Immature natural killer cell (primary cell): ENCODE measurements at places on chromosomes 3 and 15. TPM values are rescaled to one million over a fixed set of nuclear protein-coding genes. Genes with fewer than 3 reads are reported as not detected.

The POC1A gene
- polyA plus RNA-seq = not detected

The SLC28A1 gene
- polyA plus RNA-seq = not detected

The C3orf70 gene
- polyA plus RNA-seq = not detected

The SH3GL3 gene
- not detected for polyA plus RNA-seq

The CCDC13 gene
- polyA plus RNA-seq = 1.1 TPM

The FILIP1L gene
- polyA plus RNA-seq = 0.09 TPM

The DGKG gene
- 0.86 TPM for polyA plus RNA-seq

The CMTM8 gene
- polyA plus RNA-seq = not detected

The LAMB2 gene
- not detected for polyA plus RNA-seq

The ST8SIA2 gene
- polyA plus RNA-seq = not detected

The GABRR3 gene
- not detected for polyA plus RNA-seq

The EPHA3 gene
- not detected for polyA plus RNA-seq

The SUSD5 gene
- not detected for polyA plus RNA-seq

The RASGRP1 gene
- 22.7 TPM for polyA plus RNA-seq
